Effector memory CD4-positive, alpha-beta T cell (primary cell): ENCODE measurements at places on chromosomes 5 and 9.

- no peak for DNase-seq
Measured at GRCh38 chr5:107232788-107233187, 437.9 kb downstream of the EFNA5 start.

- DNase-seq: no peak
Measured at GRCh38 chr5:103434057-103434456, 128.5 kb downstream of the NUDT12 start.

DNA sequence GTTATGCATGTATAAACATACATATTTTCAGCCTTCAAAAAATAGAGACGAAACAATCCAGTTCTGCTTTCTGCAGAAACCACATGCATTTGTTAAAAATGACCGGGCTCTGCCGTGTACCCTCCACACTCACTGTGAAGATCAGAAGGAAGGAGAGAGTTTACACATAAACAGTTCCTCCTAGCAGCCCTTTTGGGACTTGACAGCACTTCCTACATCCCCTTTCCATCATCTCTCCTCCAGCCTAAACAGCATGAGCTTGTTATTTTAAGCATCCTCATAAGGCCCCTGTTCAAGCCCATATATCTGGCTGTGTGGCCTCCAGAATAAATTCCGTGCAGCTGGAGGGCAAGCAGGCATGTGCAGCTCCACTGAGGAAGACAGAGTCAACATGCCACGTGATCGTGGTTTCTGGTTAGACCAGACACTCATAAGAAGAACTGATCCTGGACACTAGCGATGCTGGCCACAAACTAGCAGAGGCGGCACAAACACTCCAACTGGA lies 42.2 kb downstream of the NIPAL4 start:
- no peak for DNase-seq

- DNase-seq: peak; percentile 5
Measured at GRCh38 chr9:98998441-98999151, 54.9 kb downstream of the COL15A1 start.

DNA sequence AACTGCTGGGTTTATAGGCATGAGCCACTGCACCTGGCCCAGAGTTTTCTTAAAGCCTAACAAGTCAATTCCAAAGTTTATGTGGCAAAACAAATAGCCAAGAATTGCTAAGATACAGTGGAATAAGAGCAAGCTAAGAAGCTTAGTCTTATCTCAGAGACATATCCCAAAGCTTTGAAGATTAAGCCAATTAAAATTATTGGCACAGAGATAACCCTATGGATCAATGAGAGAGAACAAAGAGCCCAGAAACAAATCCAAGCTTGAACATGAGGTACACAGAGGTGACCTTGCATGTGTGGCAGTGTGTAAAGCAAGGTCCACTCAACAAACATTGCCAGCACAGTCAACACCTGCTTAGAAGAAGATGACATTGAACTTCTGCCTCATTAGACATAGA lies 13.3 kb downstream of the BTNL3 start:
- DNase-seq: no peak

DNA sequence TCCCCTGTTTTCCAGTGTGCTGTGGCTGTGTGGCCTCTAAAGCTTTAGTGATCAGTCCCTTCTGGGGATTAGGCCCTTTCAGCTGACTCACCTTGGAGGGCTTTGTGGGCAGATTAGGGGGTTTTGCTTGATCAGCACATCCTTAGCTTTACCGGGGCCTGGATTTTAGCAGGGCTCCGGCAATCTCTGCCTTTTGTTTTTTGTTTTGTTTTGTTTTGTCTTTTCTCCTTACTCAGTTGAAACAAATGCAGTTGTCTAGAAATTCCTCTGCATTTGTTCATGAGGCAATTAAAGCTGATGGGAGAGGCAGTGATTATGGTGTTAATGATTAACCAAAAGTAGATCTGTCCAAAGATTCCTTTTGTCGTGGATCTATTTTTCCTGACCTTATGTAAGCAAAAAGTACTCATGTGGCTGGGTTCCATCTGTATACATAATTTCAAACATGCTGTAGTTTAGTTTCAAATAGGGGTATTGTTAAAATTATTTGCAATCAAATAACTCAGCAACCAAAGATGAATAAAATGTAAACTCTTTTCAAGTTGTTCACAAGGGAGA lies 5.2 kb upstream of the TDRD7 start:
- DNase-seq: no peak

DNA sequence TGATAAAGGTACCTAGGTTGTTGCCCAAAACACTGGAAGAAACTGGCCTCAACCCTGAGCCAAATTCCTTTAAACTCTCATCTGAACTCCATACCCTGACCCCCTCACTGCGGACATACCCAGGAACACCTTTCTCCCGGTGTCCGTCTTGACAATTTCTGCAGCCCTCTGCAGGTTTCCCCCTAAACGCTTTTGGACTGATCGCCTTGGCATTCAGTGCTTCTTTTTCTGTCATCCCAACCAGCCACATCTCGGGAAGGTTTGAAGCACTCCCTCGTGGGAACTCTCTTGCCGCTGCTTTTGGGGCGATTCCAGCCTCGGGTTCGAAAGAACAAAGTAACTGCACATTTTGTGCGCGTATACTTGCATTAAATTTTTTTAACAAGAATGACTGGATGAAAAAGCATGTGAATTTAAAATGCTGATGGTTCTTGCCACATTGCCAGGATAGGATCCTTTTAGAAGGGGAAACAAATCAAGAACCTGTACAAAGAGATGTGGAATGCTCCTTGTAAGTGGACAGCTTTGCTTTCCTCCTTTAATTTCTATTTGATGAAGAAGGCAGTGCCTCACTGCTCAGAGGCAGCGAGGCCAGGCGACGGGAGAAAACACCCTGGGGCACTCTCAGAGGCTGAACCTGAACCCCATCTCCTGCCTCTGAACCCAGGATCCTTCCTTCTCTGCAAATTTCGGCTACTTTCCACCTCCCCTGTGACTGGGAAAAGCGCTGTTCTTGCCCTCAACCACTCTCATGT lies 615 bp downstream of the PSMD5 start:
- no peak for DNase-seq

- DNase-seq: no peak
Measured at GRCh38 chr9:75418518-75418917, 330.2 kb downstream of the OSTF1 start.

DNA sequence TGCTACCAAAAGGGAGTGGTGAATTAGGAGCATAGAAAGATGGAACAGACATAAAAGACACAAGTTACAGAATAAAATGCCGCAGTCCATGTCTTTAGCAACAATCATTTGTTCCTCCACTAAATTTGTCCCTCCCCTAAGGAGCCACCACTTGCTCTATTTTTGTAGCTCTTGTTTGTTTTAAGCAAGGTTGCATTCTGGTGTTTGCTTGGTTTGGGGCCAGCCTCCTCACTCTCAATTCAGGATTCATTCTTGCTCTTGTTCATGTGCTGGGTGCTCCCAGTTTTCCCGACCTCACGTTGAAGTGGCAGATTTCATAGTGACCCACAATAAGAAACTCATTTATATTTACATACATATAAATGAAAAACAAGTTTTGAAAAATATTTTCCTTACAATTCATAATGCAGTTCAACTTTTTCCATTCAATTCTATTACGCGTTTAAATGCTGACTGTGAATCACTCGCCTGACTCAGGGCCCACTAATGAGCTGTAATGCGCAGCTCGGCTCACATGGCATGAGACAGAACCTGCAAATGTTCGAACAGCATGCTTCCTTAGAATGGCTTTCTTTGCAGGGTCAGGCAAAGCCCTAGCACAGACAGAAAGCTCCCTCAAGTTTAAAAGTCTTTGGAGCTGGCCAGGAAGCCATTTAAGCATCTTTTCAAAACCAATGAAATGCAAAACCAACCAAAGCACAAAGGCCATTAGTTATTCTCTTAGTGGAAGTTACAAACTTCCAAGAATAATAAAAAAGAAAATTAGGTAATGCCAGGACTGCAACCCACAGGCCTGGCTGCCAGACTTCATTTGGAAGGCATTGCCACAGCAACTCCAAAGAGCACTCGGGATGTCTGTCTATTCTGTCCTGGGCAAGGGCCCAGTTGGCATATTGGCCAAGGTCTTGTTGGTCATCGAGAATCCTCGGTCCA lies 41.7 kb downstream of the RETREG1 start:
- DNase-seq: no peak

DNA sequence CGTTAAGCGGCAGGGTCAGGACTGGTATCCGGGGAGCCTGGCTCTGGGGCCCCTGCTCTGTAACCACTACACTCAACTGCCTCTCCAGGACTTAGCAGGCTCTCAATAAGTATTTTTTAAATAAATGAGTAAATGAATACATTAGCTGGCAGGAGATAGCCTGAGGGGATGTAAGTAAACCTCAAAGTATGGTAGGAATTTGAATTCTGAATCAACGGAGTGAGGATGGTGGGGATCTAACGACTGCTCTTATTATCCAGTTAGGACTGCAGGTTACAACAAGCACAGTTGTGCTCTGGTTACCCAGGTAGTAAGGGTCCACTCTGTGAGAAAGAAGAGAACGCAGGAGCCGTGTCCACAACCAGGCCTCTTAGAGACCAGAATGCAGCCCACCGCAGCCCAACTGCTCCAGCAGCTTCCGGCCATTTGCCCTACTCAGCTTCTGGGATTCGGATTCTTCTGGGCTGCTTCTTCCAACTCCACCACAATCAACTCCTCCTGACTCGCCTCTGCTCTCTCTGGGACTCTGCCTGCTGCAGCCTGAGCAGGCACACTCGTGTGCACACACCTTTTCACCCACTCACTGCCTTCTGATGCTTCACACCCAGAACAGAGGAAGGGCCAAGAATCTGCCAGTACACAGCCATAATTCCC lies 52.6 kb downstream of the MED27 start:
- no peak for DNase-seq

- no peak for DNase-seq
Measured at GRCh38 chr5:111069839-111070238, 1.7 kb upstream of the TSLP start.

DNA sequence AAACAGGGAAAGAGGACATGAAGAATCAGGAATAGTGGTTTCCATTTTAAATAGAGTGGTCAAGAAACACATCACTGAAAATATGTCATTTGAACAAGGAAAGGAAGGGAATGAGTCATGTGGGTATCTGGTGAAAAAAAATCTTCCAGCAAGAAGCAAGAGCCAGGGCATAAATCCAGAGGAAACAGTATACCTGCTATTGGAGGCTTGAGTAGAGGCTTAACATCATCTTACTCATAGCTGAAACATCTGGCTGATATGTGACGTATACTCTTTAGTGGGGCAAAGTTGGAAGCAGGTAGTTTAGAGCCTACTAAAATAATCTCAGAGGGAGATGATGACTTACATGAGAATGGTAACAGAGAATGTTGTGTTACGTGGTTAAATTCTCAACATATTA lies 517.2 kb downstream of the CAAP1 start:
- no peak for DNase-seq

DNA sequence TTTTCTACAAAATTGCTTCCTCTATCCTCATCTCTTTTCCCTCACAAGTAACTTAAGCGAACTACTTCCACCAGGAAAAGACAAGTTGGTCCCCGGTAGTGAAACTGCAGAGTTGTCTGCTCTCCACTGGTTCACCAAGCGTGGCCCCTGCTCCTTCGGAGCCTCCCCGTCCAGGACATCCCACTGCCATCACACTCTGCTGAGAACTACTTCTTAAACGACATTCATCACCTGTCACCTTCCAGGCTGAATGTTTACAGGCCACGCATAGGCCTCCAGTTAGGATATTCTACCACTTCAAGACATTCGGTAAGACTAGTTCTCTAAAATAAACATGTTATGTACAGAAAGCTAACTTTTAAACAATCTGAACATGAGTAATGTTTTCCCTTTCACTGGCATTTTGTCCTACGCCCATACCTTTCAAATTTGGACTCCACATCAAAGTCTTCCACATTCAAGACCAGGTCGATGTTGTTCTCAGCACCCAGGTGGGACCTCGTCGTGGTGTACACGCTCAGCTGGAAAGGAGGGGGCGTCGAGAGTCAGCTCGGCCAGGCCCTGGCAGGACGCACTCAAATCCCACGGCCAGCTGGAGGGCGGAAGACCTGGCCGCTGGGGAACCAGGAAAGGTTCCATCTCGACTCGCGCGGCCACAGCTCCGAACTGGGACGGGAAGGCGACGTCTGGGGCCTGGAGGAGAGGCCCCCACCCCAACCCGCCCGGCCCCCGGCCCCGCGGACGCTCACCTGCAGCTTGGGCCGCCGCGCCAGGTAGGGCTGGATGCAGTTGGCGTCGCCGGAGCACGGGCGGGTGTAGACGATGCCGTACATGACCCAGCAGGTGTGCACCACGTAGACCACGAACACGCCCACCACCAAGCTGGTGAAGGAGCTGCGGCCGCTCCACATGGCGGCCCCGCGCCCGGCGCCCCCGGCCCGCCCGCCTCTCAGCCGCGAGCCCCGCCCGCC lies 683 bp downstream of the CLPTM1L start:
- no peak for DNase-seq

- no peak for DNase-seq
Measured at GRCh38 chr9:19424176-19424779, 15.5 kb downstream of the ACER2 start.

GRCh38 chr9:89821081-89821480 lies 216.3 kb downstream of the GADD45G start:
- no peak for DNase-seq

DNA sequence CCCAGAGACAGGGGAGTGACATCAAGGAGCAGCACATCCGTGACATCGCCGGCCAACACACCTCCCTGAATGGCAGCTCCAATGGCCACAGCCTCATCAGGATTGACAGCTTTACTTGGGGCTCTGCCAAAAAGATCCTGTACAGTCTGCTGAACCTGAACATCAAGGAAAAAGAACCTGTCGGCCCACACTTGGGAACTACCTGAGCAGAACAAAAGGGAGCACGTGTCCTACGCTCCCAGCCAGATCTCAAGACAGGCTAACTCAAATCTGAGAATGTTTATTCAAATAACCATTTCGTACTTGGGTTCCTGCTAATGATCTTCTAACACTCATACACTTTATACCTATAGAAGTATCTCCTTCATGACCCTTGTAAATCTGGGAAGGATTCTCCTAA lies 15.3 kb downstream of the HSPA9 start:
- DNase-seq: no peak

- no peak for DNase-seq
Measured at GRCh38 chr5:55324815-55325418, 17.1 kb downstream of the MTREX start.

DNA sequence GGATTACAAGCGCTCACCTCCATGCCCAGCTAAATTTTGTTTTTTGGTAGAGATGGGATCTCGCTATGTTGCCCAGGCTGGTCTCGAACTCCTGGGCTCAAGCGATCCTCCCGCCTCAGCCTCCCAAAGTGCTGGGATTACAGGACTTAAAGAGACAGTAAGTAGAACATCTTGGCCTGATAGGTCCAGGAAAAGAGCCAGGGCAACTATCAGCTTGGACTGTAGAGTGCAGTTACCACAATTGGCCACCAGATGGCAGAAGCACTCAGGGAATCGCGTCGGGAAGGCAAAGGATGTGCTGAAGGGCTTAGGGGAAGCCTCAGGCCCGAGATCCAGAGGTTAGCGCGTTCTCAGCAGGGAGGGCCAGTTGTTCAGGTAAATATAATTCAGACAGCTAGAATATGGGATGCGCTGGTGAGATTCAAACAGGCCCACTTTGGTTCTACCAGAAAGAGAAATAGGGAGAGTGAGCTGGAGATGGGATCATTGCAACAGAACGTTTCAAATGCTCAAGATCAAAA lies 21.5 kb downstream of the C9orf57 start:
- DNase-seq: peak; percentile 21
